ENCODE measurements at places on chromosomes 12 and 14.

DNA sequence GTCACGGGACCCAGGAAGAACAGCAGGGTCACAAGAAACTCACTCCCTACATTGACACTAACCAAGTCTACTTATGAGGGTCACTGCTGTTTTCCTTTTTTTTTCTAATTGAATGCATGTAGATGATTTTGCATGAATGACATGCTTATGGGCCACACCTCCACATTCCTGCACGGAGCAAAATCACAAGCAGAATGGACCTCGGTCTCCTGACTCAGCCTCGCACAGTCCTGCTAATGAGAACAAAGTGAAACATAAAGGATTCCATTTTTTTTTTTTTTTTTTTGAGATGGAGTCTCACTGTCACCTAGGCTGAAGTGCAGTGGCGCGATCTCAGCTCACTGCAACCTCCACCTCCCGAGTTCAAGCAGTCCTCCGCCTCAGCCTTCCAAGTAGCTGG is 12.3 kb downstream of the SCARB1 start:
- DNase-seq = no peak

DNA sequence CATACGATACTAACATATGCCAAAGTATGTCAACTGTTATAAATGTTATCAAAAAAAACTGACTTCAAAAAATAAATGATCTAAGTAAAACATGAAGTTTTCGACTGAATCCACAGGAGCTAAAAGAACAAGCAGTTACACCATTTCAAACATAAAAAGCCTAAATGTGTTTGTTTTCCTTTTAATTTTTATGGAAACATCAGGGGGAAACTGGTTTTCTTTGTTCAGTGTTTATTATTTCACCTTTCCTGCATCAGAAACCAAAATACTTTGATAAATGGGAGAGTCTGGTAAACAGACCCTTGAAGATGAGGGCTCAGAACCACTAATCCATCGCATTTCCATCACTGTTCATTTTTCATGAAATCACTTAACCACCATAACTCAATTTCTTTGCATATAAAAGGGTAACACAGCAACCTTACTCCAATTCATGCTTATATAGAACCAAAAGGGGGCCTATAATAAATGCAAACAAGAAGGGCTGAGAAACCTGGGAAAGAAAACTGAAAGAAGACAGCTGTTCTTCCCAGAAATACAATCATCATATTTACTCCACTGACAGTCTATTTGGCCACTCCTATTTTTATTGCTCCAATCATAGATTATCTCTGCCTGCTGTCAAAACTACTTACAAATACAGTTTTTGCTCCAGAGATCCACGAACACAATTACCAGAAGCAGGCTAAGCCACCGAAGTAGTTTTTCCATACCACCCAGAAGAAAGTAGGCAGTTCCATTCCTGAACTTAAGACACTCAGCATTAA is 17.0 kb downstream of the FGD6 start:
- no peak for DNase-seq

GRCh38 chr12:26697217-26697616 is 135.8 kb downstream of the ITPR2 start:
- DNase-seq = no peak

DNA sequence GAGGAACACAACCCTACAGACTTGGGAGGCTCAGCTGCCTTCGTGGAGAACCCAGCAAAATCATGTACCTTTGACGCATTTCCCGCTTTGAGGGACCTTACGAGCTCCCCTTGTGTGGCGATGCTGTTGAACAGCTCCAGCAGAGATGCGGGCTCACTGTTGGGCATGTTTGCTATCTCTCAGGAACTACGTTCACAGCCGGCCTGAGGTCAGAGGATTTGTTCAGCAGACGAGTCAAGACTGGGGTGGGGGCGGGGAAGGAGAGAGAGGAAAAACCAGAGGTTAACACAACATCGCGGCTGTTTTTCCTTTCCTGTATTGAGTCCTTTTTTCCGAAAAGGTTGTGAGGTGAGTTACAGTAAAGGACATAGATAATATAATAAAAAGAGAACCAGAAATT is 45.9 kb downstream of the SLC25A47 start:
- no peak for DNase-seq

DNA sequence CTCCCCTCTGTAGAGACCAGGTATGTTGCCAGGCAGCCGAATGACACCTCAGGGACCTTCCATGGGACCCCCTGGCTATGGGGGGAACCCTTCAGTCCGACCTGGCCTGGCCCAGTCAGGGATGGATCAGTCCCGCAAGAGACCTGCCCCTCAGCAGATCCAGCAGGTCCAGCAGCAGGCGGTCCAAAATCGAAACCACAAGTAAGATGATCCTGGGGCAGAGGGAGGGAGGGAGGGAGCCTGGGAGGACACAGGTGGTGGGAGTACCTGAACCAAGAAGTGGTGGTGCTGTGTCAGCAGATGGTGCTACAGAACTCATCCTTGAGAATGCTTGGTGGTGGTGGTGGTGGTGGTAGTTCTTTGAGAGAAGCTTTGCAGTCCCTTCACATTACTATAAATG is 1.0 kb downstream of the SMARCD1 start:
- no peak for DNase-seq

DNA sequence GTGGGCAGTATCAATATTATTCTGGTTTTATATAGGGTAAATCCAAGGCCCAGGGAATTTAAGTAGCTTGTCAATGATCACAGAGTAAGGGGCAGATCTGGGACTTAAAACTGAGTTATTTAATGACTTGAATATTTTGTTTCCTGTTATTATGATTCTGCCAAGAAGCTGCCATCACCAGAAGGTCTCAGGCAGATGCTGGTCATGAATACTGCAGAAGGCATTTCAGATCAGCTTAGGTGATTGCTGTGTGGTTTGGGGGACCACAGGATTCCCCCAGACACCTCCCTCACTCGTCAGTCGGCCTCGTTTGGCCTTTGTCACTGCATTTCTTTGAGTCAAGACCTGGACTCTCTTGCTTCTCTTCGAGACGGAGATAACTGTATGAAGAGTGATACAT is 47.7 kb upstream of the EVL start:
- no peak for DNase-seq

DNA sequence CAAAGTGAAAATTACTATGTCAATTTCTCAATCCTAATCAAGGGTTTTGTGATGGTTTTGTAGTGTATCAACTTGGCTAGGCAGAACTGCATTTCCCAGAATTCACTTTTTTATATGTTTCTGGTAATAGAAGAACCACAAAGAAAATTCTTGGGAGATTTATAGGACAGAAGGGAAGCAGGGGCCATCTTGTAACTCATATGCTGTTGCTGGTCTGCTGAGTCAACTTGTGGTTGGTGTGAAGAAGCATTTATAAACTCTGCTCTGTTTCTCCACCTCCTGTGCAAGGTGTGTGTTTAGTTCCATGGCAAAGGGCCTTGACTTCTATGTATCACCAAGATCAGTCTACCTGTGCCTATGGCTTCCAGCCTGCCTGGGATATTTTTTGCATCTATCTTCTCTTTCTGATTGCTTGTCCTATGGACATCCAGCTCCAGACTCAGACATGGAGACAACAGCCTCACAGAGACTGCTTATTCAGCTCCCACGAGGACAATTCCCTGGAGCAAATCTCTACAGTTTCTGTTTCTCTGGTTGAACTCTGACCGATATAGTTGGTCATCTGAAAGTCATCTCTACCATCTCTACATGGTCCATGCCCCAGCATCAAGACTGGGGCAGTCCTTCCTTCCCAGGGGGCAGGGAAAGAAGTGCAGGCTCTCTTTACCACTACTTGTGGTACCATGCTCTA is 364.3 kb upstream of the DDHD1 start:
- no peak for DNase-seq

All from AG09319 (cell line).